ENCODE measurements at places on chromosomes 7 and 10.

GRCh38 chr10:98195120-98195519 lies 60.7 kb downstream of the R3HCC1L start:
- DNase-seq = no peak

- peak; percentile 51 for DNase-seq
Observed at GRCh38 chr7:12158334-12159060, 52.6 kb upstream of the TMEM106B start.

DNA sequence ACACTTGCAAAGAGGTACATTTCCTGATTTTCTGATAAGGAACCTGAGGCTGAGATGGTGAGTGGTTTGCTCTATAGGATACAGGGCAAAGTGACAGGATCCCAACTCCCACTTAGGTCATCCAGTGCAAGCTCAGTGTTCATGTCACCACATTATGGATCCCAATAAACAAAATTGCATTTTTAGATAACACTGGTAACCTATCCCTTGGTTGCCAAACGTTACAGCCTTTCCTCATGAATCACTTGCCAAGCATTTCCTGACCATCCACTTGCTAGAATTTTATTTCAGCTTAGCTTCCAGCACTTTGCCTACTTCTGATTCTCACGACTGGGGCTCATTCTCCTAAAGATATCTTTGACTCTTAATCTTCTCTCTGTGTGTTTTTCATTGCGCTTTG lies 131.4 kb upstream of the ODAD2 start:
- peak; percentile 94 for DNase-seq

DNA sequence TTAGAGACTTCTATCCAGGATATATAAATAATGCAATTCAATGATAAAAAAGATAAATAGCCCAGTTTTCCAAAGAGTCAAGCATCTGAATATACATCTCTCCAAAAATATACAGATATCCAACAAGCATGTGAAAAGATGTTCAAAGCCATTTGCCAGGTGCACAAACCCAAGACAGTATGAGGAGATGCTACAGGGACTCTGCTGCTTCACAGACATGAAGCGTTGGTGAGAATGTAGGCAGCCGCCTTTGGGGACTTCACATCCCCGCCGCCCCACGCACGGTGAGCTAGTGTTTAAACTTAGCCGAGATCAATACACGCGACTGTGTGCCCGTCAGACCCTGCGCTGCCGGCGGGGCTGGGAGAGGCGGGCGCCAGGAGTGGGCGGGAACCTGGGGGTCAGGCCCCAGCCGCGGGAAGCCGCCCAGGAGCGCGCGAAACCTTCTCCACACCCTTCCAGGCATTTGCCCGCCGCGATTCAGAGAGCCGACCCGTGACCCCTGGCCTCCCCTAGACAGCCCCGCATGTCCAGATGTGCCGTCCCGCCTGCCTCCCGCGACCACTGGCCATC lies 927 bp upstream of the ALOX5 start:
- no peak for DNase-seq

DNA sequence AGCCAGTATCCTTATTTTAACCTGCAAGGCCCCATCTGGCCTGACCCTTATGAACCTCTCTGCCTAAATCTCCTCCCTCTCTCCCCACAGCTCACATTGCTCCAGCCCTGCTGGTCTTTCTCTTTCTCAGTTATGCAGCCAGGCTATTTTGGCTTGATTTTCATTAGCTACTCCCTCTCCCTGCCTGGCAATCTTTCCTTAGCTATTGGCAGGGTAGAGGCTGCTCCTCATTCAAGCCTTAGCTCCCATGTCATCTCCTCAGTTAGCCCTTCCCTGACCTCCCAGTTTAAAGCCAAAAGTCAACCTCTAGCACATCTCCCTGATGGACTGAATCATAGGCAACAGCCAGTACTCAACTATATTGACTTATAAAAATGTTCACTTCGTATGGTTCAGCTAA lies 214.4 kb upstream of the CELF2 start:
- no peak for DNase-seq

DNA sequence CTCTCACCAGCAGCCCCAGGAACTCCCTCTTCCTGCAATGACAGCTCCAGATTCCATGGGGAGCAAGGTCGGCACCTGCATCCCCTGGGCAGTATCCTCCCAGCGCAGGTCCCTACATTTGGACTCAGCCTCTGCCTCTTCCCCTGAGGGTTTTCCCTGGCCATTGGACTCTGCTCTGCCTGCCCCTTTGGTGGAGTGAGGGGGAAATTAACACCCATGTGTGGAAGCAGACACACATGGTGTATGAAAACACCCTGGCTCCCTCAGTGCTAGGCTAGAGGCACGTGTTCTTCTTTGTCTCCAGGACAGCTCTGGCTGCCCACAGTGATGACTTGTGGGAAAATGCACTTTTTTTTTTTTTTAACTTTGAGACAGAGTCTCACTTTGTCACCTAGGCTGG lies 8.4 kb downstream of the PRF1 start:
- no peak for DNase-seq

DNA sequence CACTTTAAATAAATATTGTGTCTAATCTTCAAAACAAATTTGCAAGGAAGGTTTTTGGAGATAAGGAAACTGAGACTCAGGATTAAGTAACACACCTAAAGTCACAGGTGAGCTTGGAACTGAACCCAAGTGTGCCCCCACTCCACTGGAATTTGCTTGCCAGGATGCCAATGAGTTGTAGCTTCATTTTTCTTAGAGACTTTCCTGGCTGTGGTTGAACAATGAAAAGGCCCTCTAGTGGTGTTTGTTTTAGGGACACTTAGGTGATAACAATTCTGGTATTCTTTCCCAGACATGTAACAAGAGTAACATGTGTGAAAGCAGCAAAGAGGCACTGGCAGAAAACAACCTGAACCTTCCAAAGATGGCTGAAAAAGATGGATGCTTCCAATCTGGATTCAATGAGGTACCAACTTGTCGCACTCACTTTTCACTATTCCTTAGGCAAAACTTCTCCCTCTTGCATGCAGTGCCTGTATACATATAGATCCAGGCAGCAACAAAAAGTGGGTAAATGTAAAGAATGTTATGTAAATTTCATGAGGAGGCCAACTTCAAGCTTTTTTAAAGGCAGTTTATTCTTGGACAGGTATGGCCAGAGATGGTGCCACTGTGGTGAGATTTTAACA lies 1.5 kb downstream of the IL6 start:
- peak; percentile 74 for DNase-seq

Measured in A172 (cell line).